ENCODE measurements at places on chromosomes 7 and 10. TPM values are rescaled to one million over a fixed set of nuclear protein-coding genes. Genes with fewer than 3 reads are reported as not detected.
A peak's percentile ranks its signal among the peaks of the same experiment; 100 is the strongest.

DNA sequence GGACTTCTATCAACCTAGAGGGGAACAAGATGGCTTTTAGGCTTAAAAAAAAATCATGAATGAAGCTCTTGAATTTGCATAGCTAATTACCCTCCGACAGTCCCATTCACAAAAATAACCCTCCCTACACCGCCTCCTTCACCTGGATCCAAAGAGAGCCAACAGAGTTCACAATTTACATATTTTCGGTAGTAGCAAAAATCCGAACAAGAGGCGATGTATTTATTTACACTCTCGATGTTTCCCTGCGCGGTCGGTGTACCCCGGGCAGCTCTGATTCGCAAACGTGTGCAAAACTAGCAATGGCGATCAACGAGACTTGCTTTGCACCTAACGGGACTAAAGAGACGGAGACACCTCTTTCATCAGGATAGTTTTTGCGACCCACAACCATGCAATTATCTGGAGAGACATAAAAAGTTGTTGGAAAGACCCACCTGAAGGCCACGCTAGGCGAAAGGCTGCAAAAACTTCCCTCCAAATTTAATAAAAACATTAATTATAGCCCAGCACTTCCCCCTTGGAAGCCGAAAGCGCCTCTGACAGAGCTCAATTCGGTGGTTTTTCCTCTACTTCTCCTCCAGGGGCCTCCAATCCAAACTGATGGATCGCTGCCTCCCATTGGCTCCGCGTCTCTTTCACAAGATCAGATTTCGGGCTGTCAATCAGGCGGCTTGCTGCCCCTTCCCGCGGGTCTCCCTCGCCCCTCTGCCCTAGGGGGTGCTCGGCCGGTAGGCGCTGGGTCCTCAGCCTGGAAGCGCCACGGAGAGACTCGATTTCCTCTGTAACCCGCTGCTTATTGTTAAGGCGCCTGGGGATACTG lies at the start of gene ETV1:
Gene ETV1, minus strand, starts transcription at position 541 of the 823 bp plus-strand sequence. CDS start 614 bp downstream, outside the sequence.
- peak; percentile 53 for DNase-seq

GRCh38 chr10:11236234-11236633 lies 218.6 kb downstream of the CELF2 start:
- no peak for DNase-seq

DNA sequence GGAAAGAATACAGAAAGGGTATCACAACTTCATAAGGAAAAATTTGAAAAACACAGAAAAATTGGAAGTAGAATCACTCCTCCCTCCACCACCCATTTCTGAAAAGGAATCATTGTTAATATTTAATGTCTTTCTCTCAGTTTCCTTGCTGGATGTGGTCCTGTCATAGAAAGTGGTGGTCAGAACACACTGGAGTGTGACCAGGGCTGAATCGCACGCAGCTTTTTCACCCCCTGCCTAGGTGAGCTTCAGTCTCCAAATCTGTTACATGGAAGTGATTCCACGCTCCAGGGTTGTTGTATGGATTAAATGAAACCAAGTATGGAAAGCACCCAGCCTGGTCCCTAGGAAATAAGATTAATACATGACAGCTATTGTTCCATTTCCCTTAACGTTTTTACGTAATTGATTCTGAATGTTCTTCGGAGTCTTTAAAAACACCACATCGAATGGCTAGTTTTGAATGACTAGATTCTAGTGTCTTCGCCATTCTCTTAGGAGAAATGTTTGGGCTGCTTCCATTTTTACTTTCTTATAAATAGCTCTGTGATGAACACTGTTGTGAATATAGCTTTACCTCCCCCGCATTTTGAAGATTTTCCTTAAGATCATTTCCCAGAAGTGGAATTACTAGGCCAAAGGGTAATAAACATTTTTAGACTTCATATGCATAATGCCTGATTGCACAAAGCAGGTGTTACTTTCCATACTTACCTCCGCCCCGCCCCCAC lies 10.9 kb upstream of the DUSP5 start:
- no peak for DNase-seq

- DNase-seq = no peak
These were observed 400.2 kb downstream of the PHTF2 start for GRCh38 chr7:78198756-78199155.

The LANCL2 gene
- total RNA-seq = 40.2 TPM

The PRLHR gene
- total RNA-seq = 4.1 TPM

The CALHM3 gene
- total RNA-seq = not detected

The CHRM2 gene
- 9.4 TPM for total RNA-seq

The TMEM176B gene
- total RNA-seq = 2.3 TPM

The CPVL gene
- 69.9 TPM for total RNA-seq

Measured in occipital lobe (tissue), 3 donors.